ENCODE measurements at places on chromosomes 2 and 18.
A peak's percentile ranks its signal among the peaks of the same experiment; 100 is the strongest.

DNA sequence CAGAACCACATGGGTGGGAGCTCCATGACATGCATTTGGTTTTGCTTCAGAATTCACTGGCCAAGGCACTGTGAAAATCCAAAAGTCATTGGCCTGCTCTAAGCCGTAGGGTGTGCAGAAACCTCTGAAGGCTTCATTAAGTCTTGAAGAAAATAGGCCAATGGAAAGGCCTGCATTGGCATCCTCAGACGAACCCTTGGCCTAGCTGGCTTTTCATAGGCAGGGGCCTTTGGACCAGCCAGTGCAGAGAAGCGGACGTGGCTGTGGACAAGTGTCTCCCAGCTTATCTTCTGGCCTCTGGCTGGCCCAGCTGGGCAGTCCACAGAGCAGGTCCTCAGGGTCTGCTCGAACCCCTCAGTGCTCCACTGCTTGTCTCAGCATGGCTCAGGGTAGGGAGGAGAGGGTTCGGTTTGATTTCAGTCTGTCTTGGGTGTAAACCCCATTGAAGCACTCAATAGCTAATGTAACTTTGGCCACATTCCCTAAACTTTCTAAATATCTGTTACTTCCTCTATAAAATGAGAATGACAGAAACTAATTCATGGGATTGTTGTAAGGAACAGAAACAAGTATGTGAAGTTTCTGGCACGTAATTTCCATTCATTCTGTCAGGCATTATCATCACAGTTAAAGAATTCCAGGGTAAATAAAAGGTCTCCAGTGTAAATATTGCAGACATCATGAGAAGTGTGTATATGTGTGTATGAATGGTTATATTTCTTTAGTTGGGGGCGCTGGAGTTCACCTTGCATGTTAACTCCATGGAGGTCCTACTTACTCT, 125.5 kb downstream of the TFCP2L1 start:
- DNase-seq: no peak

DNA sequence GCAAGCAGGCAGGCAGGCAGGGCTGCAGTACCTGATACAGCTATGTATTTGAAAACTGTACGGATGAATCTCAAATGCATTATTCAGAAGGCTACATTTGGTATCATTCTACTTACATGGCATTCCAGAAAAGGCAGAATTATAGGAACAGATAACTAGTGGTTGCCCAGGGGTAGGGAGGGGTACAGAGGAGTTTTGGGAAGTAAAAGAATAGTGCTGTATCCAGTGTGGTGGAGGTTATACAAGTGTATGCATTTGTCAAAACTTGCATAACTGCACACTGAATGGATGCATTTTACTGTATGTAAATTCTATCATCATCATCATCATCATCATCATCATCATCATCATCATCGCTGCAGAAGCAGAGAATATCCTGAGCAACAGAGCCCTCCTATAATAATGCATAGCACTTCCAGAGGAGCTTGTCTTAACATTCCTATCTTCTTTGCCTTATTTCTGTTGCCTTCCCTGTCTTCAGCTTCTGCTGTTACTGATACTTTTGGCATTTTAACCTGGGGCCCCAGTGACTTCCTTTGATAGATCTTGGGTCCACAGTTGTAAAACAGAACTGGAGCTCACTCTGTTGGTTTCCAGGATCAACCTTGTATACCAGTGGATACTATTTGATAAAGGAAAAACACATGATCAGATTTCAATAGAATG, 155.5 kb upstream of the OTX1 start:
- DNase-seq: no peak

DNA sequence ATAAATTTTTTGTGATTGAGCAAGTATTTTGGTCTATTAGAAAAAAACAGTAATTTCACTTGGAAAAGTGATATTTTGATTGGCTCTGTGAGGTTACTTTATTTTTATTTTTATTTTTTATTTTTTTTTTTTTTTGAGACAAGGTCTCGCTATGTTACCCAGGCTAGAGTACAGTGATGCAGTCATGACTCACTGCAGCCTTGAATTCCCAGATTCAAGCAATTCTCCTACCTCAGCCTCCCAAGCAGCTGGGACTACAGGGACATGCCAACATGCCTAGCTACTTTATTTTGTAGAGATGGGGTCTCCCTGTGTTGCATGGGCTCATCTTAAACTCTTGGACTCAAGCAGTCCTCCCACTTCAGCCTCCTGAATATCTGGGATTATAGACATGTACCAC, 60.9 kb upstream of the MGAT5 start:
- DNase-seq: no peak

GRCh38 chr2:121004950-121005349, 269.3 kb downstream of the GLI2 start:
- DNase-seq: no peak

- peak; percentile 39 for DNase-seq
These were observed 370.4 kb downstream of the SOCS6 start for GRCh38 chr18:70659036-70659925.

DNA sequence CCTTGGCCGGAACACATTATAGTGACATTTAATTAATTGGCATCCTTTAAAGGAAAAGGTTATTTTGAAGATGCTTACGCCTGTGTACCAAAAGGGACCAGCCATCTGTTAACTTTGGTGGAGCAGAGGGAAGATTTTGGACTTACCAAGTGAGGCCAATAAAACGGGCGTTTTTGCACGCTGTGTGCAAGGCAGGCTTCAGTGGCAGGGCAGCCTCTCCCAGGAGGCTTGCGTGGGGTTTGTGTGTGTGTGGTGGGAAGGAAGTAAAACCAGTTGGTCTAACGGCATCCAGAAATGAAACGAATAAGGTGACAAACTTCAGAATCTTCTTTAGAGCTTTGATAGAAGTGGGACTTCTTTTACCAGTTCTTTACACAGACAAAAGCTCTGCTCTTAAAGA, 191.7 kb downstream of the PRKCE start:
- no peak for DNase-seq

DNA sequence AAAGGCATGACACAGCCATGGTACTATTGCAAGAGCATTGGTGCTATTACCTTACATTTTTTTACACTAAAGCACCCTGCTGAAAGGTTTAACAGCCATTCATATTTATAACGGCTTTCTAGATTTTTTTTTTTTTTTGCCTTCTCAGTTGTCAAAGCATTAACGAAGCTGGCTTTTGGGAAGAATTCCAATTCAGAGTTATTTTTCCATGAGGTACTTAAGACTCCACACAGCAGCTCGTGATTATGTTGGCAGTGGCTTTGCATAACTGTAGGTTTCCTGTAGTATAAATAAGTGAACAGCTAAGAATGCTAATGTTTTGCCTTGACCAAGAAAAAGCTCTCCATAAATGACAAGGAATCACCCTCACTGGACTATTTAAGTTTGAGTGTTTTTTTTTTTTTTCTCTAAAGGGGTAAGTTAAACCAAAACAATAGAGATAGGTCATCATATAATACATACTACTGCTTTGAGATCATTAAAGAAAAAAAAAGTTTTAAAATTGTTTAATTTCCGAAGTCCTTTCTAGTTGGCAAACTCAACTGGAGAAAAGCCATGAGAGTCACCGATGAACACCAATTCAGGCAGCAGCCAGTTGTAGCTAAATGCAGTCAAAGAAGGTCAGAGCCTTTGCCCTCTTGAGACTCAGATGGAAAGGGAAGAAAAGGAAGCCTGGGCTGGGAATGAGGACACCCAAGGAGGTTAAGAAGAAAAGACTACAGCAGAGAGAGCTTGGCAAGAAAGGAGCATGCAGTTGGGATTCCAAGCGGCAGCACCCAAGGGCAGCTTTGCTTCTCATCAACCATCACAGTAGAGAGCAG, 187.4 kb upstream of the NCKAP5 start:
- no peak for DNase-seq

DNA sequence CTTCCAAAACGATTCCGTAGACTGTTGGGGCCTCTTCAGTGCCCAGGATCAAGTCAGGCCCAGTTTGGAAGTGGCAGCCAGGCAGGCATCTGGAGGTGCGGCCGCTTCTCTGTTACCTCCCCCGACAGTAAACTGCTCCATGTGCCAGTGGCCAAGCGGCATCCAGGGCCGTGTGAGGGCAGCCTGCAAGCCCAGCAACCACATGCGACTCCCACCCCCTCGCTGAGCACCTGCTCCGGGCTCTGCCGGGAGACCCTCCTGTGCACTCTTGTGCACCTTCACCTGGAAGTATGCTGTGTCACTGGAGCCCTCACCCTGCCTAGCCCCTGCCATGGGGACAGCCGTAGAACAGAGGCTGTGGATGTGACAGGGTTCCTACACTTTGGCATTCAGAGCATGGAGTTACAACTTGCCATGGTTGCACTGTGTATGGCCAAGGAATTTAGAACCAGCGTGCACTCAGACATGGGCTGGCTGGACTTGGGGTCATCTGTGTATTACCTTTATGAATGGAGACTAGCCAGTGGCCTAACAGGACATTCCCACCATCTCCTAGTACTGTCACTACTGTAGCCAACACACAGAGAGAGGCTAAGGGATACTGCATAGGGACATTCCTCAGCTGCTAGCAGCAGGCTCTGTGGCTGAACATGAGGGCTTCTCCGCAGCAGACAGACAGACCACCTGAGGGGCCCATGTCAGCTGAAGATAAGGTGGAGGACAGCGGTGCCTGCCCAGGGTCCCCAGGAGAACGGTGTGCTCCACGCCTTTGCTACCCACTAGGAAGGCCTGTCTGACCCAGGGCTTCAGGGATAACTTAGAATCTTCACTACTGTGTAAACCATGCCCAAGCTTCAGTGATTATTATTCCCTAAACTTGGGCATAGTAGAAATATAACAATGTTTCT, 25.0 kb upstream of the FAHD2A start:
- DNase-seq: no peak

DNA sequence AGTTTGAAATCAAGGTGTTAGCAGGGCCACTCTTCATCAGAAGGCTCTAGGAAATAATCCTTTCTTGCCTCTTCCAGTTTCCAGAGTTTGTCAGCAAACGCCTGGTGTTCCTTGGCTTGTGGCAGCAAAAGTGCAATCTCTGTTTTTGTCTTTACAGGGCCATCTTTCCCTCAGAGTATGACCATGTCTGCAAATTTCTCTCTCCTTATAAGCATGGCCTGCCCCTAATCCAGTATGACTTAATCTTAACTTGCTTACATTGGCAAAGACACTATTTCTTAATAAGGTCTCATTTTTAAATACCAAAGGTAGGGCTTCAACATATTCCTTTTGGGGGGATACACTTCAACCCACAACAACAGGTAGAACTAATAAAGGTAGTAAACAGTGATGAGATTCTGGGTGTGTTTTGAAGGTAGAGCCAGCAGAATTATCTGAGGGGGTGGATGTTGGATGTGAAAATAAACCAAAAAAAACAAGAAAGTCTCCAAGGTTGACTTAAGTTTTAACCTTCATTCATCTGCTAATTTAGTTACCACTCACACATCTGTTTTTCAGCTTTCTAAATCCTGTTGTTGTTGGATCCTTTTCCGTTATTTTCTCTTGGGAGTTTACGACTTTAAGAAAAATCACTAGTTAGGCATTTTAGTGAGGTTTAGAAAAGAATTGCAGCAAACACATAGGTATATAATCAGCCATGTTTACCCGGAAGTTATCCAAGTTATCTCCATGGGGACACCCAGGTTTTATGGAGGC, 234.4 kb upstream of the FIGN start:
- no peak for DNase-seq

DNA sequence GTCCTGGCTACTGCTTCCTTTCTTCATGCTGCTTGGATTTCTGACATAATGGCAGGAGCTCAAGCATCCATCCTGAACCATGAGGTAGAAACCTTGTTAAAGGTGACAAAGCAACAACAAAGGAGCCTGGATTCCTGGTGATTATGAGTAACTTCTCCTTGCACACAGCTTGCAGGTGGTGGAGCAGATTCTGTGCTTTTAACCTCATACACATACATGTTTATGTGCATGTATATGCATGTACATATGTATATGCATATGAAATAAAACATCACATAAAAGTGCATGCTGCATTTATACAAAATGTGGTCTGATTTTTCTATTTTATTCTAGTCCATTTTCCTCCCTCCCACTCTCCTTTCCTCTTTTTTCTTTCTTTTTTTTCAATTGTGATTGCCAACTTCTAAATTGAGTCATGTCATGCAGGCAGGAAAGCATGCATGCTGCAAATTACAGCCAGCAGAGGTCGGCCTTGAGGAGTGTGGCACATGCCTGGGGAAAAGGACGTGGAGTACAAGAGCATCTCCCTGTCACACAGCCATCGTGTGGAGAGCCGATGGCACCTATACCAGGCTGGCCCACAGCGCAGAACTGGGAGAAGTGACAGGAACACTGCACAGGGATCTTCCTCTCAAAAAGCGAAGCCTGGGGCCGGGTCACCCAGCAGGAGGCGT, 17.9 kb downstream of the LCT start:
- DNase-seq: peak; percentile 74

GRCh38 chr2:72738096-72738495, 87.7 kb downstream of the EXOC6B start:
- DNase-seq: no peak

- no peak for DNase-seq
These were observed 246.0 kb downstream of the TSN start for GRCh38 chr2:122001441-122001874.

DNA sequence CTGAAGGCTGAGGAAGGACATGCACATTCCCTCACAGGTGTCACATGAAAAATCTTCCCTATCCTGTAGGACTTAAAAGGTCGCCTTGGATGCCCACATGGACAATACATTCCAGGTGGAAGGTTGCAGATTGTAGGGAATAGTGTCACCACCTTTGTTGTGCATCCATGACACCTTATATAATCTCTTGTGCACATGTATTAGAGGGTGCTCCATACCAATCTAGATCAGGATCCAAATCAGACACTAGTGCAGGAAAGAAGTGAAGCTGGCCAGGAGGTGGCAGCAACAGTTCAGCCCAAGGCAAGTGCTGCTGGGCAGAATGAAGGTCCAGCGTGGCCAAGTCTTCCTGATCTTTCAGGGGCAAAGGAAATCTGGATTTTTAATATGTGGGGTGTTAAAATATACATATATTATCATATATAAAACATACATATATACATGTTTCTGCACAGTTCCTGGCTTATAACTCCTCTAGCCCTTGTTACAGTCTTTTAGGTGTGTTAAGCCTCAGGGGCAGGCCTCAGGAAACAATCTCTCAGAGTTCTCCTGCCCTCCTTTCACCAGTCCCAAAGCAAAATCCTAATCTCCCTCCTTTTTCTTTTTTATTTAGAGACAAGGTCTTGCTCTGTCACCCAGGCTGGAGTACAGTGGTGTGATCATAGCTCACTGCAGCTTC, 16.6 kb downstream of the NIF3L1 start:
- peak; percentile 58 for DNase-seq
